Lower lobe of right lung (tissue), 2 donors: ENCODE measurements at places on chromosomes 12 and 14.

GRCh38 chr14:51881636-51882035 lies 21.2 kb downstream of the GNG2 start:
- DNase-seq = no peak

DNA sequence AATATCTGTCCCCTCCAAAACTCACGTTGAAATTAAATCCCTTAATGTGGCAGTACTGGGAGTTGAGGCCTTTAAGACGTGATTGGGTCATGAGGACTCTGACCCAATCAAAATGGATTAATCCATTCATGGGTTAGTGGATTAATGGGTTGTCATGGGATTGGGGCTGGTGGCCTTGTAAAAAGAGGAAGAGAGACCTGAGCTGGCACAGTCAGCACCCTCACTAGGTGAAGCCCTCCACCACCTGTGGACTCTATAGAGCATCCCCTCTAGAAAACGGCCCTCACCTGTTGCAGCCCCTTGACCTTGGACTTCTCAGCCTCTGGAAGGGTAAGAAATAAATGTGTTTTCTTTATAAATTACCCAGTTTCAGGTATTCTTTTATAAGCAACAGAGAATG lies 53.0 kb downstream of the SPRING1 start:
- no peak for DNase-seq

DNA sequence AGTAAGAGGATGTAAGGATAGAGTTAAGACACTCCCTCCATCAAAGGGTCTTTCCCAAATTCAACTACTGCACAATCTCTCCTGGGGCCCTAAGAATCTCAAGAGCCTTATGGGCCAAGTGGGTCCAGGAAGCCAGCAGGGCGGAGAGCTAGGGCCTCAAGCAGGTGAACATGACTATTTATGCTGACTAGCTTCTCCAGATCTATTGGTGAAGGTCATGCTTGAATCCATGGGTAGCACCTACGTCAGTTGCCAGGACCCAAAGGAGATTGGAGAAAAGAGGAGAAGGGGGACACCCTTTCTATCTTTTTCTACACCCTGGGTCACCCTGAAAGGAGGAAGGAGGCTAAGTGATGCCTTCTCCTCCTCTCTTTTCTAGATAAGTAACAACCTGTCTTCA lies 534.2 kb upstream of the MIS18BP1 start:
- no peak for DNase-seq

GRCh38 chr12:113500782-113501311 lies 29.2 kb upstream of the LHX5 start:
- DNase-seq = no peak

DNA sequence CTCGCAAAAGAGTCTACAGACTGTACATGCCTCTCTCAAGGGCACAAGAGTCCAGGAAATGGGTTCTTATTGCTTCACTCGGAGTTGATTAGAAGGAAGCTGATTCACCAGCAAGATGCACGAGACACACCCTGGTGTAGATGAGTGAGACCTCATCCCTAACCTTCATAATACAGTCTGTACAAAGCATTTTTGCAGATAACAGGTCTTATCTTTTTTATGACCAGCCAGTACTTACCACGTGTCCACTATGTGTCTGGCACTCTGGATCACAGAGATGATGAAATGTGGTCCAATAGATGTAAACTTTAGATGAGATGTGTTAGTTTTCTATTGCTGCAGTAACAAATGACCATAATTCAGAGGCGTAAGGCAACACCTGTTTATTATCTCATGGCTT lies 53.4 kb upstream of the PWP1 start:
- DNase-seq = no peak

GRCh38 chr14:77961847-77962580 lies 162.1 kb downstream of the ADCK1 start:
- DNase-seq = no peak

GRCh38 chr14:45559626-45560025 lies 306.6 kb upstream of the MIS18BP1 start:
- no peak for DNase-seq

GRCh38 chr12:93638095-93638494 lies 39.1 kb upstream of the CRADD start:
- no peak for DNase-seq

DNA sequence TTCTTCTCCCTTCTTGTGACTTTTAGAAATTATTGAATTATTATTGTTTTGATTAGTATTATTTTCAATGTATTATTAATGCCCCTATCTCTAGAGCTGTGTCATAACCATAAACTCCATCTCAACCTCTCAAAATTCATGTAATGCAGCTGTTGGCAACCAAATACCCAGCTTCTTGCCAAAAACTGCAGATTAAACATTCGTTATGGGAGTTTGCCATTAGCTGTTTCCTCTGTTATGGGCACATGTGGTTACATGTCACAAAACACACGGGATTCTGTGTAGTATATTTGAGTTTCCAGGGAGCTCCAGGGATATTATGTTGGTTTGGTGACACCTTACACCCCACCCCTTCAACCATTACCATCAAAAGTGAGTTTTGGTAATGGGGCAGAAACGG lies 2.8 kb upstream of the ALX1 start:
- DNase-seq = no peak
